Fibroblast of pulmonary artery (primary cell): ENCODE measurements at places on chromosomes 1 and 21.

GRCh38 chr1:19401535-19401889 is 83.8 kb downstream of the CAPZB start:
- DNase-seq: no peak

DNA sequence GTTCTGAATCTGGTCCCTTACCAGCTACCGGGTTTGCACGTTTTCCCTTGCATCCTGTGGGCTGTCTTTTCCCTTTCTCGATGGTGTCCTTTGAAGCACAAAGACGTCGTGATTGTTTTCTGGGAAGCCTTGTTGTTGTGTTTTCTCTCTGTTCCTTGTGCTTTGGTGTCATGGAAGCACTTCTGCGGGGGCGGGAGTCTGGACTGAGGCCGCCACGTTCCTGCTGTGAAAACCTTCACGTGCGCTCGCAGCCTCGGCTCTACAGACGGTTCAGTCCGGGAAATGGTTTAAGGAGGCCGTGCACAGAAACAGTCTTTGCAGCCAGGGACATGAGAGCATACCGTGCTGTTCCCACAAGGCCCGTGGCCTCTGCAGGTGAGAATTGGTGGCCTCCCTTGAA is 68.5 kb downstream of the SKI start:
- DNase-seq: no peak

GRCh38 chr1:205141236-205142101 is 19.7 kb upstream of the RBBP5 start:
- DNase-seq: peak; percentile 90

DNA sequence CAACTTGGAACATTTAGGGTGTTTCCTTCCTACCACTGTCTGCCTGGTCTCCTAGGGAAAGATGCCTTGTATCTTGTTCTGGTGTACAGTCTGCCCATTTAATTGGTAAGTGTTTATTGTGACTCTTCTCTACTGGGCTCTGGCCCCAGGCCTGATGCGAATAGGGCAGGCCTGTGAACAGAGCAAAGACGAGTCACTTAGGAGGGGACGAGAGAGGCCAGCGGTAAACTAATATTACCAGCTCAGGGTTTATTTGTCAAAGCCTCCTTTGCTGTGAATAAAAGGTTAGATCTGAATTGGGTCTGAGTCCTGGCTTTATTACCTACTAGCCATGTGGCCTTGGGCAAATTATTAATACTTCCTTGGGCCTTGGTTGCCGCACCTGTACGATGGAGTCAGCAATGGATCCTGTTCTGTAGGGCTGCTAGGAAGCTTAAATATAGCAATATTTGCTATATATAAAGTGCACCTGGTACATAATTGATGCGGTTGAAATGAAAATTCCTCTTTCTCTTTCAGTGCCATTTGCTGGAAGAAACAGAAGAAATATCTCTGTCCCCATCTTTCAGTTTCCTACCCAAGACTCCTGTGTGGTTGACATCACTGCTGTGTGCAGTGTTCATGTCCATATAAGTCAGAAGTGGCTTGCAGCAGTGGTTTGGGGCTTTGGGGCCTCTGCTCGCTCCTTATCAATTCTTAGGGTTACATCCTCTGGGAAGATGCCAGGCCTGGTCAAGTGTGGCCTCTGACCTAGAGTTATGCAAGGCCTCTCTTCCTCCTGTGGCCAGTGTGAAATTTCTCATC is 32.4 kb downstream of the MAPKAPK2 start:
- DNase-seq: peak; percentile 53

DNA sequence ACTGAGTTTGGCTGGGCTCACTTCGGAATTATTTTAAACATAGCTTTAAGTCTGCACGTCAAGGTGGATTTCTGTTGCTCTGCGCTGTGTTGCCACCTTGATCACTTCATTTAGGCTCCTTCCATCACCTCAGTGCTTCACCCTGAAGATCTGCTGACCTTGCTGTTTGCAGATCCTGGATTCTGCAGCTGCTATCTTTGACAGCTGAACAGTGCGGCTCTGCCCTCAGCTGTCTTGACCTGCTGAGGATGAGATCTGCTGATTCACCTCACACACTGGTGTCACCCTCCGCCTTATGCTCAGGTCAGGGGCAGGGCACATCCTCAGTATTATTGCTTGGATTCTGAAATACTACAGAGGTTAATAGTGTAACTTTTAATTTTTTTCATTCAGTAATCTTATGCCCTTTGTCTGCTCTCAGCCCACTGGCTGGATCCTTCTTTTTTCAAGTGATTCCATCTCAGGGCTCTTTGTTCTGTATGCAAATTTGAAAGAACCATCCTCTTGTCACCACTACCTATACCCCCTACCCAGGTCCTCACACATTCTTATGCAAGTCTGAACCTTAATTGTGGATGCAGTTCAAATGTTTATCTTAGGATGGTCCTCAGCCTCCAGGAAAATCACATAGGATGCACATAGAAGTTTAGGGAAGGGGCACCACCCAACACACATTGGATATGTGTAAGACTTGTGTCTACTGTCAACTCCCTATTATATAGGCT is 364.0 kb downstream of the OLFM3 start:
- no peak for DNase-seq

- DNase-seq: peak; percentile 60
These were observed 21.1 kb downstream of the CLDN8 start for GRCh38 chr21:30194701-30195299.

DNA sequence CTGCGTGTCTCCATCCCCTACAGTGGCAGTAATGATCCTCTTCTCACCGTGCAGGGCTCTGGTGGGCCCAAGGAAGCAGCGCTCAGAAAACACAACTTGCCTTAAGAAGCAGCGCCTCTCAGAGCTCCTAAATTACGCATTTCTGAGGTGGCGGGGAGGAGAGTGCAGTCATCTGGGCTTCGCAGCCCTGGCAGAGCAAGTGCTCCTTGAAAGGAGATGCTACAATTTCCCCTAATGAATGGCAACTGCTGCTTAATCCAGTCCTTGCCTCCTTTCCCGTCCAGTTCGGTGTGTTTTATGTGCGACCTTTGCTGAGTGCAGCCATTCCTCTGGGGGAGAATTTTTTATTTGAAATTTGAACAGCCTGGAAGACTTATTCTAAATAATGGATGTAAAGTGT is 287.3 kb downstream of the PTPRU start:
- DNase-seq: no peak

GRCh38 chr1:21385022-21385421 is 54.9 kb upstream of the NBPF3 start:
- no peak for DNase-seq

DNA sequence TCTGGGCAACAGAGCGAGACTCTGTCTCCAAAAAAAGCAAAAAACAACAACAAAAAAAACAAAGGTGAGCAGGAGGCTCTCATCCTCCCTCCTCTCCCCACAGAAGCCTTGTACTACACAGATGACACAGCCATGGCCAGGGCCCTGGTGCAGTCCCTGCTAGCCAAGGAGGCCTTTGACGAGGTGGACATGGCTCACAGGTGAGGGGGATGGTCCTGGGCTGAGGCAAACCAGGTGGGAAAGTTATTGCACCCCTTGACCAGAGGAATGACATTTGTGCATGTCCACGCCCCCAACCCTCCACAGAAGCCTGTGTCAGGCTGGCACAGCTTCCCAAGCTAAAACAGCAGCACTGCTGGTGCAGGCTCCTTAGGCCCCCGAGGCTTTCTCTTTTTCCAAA is 2.4 kb downstream of the ADPRS start:
- no peak for DNase-seq

- peak; percentile 94 for DNase-seq
These were observed 27.8 kb downstream of the ECE1 start for GRCh38 chr1:21262293-21263051.

GRCh38 chr1:9732123-9732971 is 80.8 kb downstream of the PIK3CD start:
- no peak for DNase-seq

GRCh38 chr1:180026556-180026955 is 71.9 kb downstream of the CEP350 start:
- DNase-seq: peak; percentile 73

DNA sequence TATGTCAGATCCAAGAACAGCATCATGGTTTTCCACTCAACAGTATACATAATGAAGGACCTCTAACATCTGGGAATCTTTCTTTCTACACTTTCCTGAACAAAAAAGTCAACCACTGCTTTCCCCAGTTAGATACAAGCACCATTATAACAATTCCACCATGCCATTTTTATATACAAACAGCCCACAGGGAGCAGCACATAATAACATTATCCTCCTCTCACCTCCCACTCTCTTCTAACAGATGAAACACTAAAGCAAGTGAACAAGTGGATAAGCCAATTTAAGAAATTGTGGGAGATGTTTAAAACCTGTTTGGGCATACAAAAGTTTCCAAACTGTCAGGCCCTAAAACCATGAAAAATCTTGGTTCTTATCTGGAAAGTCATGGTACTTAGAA is 29.4 kb upstream of the PRRC2C start:
- no peak for DNase-seq

- DNase-seq: peak; percentile 79
These were observed 359.8 kb downstream of the LTN1 start for GRCh38 chr21:28632755-28633408.

GRCh38 chr1:206550446-206550845 is 43.1 kb downstream of the RASSF5 start:
- peak; percentile 16 for DNase-seq

DNA sequence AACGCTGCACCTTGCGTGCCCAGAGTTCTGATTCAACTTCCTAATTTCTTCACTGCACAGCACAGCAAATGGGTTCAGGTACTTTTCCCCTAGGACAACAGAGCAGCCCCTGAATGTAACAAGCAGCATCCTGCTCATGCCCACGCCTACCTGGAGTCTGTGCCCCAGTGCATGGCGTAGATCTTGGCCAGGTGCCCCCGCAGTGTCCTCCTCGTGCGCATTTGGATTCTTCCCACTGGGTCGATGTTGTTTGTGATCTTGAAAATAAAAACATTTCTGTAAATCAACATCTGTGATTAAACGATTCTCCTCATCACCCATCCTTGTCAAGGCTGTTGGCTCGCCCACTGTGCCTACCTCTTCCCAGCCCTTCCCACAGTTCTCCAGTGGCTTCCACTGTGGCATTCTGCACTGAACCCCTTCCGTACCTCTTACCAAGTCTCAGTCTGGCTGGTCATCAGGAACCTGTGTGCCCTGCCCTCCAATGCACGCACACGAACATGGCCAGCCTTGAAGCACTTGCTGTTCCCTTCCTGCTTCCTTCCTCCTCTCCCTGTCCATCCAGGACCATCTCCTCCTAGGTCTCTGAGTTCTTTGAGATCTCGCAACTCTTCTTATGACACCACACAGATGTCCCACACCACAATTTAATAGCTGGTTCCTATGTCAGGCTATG is 37.5 kb upstream of the NADK start:
- DNase-seq: no peak

GRCh38 chr1:203202431-203203245 is 16.1 kb upstream of the CHI3L1 start:
- DNase-seq: peak; percentile 98

DNA sequence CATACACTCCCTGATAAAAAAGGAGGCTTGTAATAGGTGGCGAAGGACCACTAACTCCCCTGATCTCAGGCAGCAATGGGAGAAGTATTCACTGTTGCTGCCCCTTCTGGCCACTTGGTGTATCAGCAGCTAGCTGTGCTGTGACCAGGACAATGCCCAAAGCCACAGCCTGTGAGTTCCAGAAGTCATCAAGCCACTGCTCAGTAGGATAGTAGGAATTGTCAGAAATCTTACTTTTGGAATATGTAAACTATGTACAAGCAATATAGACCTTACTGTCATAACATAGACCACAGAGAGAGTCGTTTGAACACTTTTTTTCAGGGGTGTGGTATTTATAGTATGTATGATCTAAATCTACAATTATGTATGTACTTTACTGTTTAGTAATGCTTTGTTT is 248.3 kb upstream of the CAMK1G start:
- peak; percentile 35 for DNase-seq

DNA sequence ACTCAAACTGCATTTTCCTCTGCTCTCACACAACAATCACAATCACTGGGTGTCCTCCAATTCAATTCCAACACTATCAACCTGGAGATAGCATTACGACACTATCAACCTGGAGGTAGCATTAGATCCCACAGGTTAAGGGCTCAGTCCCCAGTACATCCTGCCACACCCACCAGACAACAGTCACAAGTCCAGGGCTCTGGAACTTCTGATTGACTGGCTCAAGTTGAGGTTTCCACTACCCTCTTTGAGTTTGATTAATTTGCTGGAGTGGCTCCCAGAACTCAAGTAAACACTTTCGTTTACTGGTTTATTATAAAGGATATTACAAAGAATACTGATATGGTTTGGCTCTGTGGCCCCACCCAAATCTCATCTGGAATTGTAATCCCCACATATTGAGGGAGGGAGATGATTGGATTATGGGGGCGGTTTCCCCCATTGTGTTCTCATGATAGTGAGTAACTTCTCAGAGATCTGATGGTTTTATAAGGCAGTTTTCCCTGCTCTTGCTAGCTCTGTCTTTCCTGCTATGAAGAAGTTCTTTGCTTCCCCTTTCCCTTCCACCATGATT is 49.6 kb upstream of the ARHGAP29 start:
- no peak for DNase-seq

DNA sequence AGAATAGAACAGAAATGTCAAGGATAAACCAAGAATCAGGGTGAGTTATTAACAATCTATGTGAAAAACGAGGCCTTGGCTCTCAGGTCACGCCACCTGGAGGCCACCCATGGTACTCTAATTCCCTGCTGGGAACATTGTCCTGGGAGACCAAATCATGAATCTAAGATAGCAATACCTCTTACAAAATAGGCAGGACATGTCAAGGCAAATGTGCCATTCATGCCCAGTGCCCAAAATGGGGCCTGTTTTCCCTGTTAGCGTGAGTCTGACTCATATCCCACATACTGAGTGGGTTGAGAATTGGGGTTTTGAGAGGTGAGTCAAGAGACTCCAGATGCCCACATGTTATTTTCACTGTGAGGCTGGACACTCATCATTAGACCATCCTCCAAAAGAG is 380.8 kb downstream of the HHIPL2 start:
- DNase-seq: peak; percentile 63

DNA sequence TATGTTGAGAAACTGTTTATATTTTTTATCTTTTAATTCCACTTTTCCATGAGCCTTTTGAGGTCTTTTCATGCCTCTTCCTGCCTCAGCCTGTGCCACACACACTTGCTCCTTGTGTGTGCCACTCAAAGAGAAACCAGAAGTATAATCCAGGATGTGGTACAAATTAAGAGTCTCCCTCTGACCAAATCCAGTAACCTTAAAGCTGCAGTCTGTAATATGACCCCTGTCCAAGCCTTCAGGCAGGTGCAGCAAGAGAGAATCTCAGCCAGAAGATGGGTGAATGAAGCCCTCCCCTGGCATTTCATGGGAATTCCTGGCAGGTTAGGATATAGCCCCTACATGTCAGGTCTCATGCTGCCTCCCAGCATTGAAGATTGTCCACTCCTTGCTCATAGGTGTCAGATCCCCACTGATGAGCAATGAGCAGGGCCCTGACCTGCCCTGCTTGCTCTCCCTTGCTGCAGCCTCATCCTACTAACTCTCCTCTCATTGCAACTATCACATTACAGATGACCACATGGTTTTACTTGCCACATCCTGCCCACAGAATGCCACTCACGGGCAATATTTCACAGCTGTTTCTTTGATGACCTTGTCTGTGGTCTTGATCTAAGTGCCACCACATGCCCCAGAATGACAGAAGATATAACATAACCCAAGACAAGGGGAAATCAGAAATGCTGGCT is 169.3 kb downstream of the SEC16B start:
- no peak for DNase-seq
